ENCODE measurements at places on chromosomes 2 and 18.
A peak's percentile ranks its signal among the peaks of the same experiment; 100 is the strongest.

DNA sequence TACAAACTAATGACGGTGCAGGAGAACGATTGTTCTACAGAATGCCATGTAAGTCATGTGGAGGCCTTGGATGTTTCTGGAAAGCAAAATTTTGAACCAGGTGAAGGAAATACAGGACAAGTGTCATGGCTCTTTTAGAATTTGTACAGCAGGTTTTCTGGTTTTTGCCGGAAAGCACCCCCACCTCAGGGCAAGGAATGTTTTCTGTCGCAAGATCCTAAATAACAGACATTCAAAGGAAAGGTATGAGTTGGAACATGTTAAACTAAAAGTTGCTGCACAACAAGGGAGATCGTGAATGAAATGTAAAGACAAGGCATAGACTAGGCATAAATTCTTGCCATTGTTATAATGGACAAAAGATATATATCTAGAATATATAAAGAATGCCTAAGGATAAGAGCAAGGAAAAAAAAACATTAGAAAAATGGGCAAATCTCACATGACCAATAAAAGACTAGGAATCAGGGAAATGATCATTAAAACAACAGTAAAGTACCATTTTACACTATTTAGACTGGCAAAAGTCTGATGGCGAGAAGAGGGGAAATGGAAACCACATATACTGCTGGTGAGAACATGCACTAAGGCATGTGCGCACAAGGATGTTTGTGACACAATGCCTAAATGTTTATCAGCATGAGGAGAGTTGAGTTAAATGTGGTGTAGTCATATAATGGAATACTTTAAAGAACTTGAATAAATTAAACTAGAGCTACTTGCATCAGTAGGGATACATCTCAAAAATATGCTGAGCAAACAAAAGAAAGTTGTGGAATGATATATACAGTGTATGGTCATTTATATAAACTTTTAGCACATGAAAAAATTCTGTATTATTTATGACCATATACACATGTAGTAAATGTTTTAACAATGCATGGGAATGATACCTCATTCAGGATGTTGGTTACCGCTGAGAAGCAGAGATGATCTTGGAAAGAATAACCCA is 127.0 kb downstream of the EML6 start:
- no peak for DNase-seq

GRCh38 chr2:128315829-128316776 is 2.6 kb downstream of the HS6ST1 start:
- no peak for DNase-seq

- DNase-seq = no peak
Observed at GRCh38 chr2:159266554-159266953, 19.9 kb downstream of the WDSUB1 start.

GRCh38 chr18:27004056-27004829 is 138.7 kb upstream of the AQP4 start:
- no peak for DNase-seq

- DNase-seq = no peak
Observed at GRCh38 chr2:157181234-157181633, 76.3 kb upstream of the GALNT5 start.

- no peak for DNase-seq
Observed at GRCh38 chr2:236459393-236459792, 110.2 kb upstream of the ACKR3 start.

DNA sequence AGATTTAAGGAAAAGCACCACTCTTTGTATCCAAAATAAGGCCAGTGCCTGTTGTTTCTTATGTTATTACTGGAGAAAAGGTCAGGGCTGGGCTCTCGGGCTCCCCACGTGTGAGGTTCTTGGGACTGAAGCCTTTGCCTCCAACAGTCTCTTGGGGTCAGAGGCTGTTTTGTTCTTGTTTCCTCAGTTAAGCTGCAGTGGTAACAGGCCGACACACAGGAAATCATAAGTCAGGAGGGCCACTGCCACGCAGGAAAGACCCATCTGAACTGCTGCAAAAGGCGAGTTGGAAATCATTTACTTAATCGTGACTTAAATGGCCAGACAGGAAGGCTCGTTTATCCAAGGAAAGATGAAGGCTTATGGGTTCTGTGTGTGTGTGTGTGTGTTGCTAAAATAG is 30.3 kb upstream of the IL37 start:
- DNase-seq = no peak

DNA sequence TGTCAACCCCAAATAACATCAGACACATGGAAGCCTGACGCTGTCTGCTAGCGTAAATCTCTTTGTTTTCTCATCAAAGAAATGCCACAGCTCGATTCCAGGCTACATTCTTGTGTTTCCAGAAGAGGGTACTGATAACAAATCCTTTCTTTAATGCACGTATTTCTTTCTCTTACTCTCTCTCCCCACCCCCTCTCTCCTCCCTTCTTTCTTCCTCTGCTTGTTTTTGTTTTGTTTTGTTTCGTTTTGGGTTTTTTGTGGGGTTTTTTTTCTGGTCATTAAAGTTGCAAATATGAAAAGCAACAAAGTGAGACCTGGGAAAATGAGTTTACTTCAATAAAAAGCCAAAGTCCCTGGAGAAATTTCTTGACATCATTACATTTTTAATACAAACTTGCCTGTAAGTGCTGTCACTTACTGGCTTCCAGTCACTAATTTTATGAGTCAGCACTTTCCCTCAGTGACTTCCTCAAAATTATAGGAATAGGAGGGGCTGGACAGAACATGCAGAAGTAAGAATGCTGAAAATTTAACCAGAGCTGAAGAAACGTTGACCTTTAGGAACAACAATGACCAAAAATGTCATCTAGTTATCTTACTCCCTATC is 106.7 kb upstream of the NABP1 start:
- no peak for DNase-seq

DNA sequence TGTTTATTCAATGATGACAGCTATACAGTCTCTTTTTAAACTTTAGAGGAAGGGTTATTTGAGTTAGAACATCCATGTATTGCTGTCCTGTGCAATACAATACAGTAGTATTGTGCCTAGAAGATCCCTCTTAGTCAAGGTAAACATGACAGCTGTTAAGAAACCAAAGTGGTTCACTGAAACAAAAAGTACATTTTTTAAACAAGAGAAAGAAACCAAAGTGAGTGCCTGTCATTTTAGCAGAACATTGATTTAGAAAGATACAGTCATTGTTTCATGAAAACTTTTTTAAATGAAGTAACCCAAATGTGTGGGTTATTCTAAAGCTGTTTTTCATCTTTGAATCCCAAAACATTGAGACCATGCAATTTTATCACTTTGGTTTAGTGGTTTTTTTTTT is 15.5 kb downstream of the ITPRID2 start:
- DNase-seq = no peak

GRCh38 chr2:187051350-187051749 is 202.4 kb upstream of the ZSWIM2 start:
- DNase-seq = no peak

- DNase-seq = peak; percentile 54
Observed at GRCh38 chr18:43115076-43115921, at the start of gene RIT2. TSS of gene RIT2 (minus strand) at chr18:43115685.

DNA sequence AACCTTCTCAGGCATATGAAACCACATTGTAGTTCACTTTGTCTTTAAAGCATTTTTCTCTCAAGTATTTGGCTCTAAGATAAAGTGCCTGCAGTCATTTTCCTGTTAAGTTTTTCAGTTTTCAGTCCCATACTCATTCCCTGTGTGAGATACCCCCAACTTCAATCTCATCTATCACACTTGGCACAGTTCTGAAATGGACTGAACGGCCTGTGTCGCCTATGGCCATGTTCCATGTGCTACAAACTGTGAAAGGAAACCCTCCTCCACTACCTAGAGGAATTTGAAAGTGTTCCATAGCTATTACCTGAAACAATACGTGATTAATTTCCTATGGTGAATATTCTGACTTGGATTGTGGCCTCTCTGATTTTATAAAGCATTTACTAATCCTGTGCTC is 319.1 kb downstream of the CTNNA2 start:
- peak; percentile 20 for DNase-seq

DNA sequence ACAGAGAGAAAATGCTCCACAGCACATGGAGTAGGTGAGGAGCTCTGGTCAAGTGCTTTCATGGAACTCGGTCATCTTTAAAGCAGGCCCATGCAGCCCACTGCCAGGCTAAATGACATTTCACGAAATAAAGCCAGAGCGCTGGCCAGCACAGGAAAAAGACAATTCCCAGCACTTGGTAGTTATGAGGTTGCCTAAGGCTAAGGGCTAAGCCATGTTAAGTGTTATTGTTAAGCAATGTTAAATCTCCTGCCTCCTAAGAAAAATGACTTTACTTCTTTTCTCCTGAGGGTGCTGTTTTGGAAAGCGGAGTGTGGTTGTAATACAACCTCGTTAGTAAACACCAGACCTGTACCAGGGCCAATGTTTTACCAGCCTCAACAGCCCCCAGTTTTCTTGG is 125.9 kb upstream of the NRP2 start:
- DNase-seq = no peak

DNA sequence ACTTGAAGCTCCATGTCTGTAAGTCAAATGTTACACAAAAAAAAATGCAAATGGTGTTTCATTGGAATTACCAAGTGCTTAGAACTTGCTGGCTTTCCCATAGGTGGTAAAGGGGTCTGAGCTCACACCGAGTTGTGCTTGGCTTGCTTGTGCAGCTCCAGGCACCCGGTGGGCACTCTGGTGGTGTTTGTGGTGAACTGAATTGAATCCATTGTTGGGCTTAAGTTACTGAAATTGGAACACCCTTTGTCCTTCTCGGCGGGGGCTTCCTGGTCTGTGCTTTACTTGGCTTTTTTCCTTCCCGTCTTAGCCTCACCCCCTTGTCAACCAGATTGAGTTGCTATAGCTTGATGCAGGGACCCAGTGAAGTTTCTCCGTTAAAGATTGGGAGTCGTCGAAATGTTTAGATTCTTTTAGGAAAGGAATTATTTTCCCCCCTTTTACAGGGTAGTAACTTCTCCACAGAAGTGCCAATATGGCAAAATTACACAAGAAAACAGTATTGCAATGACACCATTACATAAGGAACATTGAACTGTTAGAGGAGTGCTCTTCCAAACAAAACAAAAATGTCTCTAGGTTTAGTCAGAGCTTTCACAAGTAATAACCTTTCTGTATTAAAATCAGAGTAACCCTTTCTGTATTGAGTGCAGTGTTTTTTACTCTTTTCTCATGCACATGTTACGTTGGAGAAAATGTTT is 97.9 kb upstream of the IL1R2 start:
- DNase-seq = no peak

GRCh38 chr18:78293940-78294541 is 685.6 kb upstream of the SALL3 start:
- DNase-seq = no peak

DNA sequence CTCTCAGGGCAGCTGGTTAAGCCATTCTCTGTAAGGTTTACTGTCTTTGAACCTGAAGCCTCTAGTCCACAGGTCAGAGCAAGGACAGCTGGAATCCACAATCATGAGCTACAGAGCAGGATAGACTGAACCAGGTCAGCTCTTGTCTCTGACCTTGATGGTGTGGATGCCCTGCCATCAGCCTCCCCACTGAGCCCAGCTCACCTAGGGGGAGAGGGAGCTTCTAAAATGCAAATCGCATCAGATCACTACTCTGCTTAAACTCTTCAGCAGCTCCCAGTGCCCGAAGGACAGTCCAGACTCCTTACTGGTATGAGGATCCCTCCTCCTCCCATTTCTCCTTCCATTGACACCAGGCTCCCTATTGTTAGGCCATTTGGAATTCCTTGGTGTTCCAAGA is 255.3 kb upstream of the CCDC68 start:
- no peak for DNase-seq

DNA sequence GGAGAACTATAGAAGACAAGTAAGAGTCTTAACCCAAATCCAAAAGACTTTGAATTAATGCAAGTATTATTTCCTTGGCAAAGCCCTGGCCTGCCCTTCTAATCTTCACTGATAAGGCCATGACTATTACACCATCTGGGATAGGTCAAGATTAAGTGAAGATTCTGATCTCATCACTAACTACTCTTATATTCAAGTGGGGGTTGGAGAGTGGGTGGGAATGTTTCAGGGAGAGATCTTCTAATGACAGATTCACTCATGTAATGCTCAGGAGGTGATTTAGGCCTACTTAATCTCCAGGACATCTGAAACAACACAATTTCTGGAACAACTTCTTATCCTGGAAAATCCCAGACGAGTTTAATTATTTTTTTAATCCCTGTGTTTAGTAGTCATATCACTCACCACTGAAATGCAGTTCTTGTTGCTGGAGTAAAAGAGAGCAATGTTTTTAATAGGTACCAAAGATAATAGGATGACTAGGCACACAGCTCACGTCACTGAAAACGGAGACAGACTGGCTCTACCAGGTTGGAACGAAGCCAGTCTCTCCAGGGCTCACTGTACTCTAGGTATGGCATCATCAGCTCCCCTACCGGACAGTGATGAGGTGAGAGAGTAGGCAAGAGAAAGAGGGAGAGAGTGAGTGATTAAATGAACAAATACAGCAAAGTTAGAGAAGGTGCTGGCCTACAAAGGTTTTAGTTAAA is 133.1 kb downstream of the NCKAP5 start:
- DNase-seq = peak; percentile 84

GRCh38 chr2:25490217-25490616 is 148.5 kb upstream of the DNMT3A start:
- no peak for DNase-seq

DNA sequence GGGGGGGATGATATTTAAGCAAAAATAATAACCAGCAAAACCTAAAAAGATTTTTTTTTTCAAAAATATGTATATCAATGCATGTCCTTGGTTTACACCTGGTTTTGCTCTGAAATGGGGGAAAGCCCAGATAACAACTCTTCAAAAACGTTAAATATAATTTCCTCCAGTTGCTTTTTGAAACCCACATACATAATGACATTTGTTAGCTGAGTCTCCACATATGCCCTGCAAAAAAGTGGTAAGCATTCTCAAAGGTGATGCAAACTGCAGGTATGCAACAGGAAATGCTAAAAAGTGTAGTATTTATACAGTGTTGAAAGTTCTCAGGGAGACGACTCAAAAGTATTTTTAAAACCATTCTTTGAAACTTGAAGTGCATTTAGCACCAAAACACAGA is 258.6 kb downstream of the ZEB2 start:
- no peak for DNase-seq

GRCh38 chr2:219523031-219523671 is 8.9 kb downstream of the ASIC4 start:
- no peak for DNase-seq

DNA sequence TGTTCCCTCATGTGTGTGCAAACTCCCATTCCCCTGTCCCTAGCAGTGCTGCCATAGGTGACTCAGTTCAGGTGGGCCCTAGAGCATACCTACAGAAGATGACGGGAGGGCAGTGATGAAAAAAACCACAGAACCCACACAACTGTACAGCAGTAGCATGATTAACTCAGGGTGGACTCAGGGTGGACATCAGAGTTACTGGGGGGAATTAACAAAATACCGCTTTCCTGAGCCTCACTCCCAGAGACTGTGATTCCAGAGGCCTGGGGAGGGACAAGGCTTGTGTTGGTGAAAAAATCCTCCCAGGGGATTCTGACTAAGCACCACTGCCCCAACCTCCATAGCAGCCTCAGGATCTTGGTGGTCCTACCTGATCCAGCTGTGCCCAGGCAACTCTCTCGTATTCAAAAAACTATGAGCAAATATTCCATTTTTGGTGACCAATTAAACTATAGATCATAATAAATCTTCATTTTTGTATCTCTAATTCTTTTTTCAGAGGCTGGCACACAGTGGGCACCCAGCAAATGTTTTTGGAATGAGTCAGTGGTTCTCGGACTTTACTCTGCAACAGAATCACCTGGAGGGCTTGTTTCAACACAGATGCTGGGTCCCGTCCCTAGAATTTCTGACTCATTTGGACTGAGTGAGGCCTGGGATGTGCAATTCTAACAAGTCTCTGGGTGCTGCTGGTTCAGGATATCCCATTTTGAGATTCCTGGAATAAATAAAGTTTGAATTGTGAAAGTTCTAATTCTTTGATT is 84.1 kb upstream of the NABP1 start:
- DNase-seq = no peak

Data from NCI-H345 (cell line).